Omental fat pad (tissue), 4 donors: ENCODE measurements at places on chromosomes 1 and 21. TPM values are rescaled to one million over a fixed set of nuclear protein-coding genes. Genes with fewer than 3 reads are reported as not detected.

TSSK3 gene
- 0.48 TPM for total RNA-seq

MXRA8 gene
- 83.1 TPM for total RNA-seq

EPHA8 gene
- not detected for total RNA-seq

GREM2 gene
- 0.16 TPM for total RNA-seq

KDF1 gene
- total RNA-seq: not detected

ACTA1 gene
- not detected for total RNA-seq

TSPAN2 gene
- 6.8 TPM for total RNA-seq

KLHDC9 gene
- total RNA-seq: 2.2 TPM

S100A2 gene
- total RNA-seq: 1.3 TPM

LCE7A gene
- total RNA-seq: not detected

MYBPH gene
- total RNA-seq: not detected

ADCY10 gene
- not detected for total RNA-seq

CYYR1 gene
- total RNA-seq: 72.8 TPM

RHD gene
- total RNA-seq: not detected

ZNF691 gene
- total RNA-seq: 8.2 TPM

TCEA3 gene
- 13.2 TPM for total RNA-seq

LY9 gene
- 0.95 TPM for total RNA-seq

CD5L gene
- total RNA-seq: not detected

FABP3 gene
- 4.9 TPM for total RNA-seq

PRPF38A gene
- total RNA-seq: 24.0 TPM

NUP210L gene
- total RNA-seq: not detected

FAM177B gene
- total RNA-seq: 1.1 TPM

S100A7 gene
- total RNA-seq: not detected

KCNH1 gene
- total RNA-seq: not detected

FAM72C gene
- total RNA-seq: not detected

VAV3 gene
- 10.7 TPM for total RNA-seq

CTSS gene
- 129 TPM for total RNA-seq

ERMAP gene
- total RNA-seq: 13.2 TPM

ETV3L gene
- total RNA-seq: not detected

KAZN gene
- total RNA-seq: 16.8 TPM

FCGR2B gene
- total RNA-seq: 31.3 TPM

KCNK1 gene
- total RNA-seq: 7.6 TPM

KRTAP12-2 gene
- not detected for total RNA-seq

RAP1GAP gene
- total RNA-seq: not detected

SPATA1 gene
- 4.7 TPM for total RNA-seq

UMODL1 gene
- not detected for total RNA-seq

ROR1 gene
- total RNA-seq: 8.8 TPM

AMPD1 gene
- total RNA-seq: not detected

VWA5B1 gene
- not detected for total RNA-seq

TFB2M gene
- total RNA-seq: 9.3 TPM

FAM78B gene
- 1.1 TPM for total RNA-seq

LEMD1 gene
- total RNA-seq: not detected

ZBTB37 gene
- total RNA-seq: 16.1 TPM

CLCNKA gene
- total RNA-seq: 1.4 TPM

KLF17 gene
- 0.24 TPM for total RNA-seq

OR2T11 gene
- total RNA-seq: not detected

BARHL2 gene
- not detected for total RNA-seq

MATN1 gene
- total RNA-seq: 0.28 TPM

FMO1 gene
- total RNA-seq: 0.94 TPM

CYP4X1 gene
- total RNA-seq: 18.5 TPM

TIPRL gene
- total RNA-seq: 19.5 TPM

RUSC1 gene
- 11.5 TPM for total RNA-seq
